Ovary (tissue), 10 donors: ENCODE measurements at places on chromosomes 1 and 21.
A peak's percentile ranks its signal among the peaks of the same experiment; 100 is the strongest.

DNA sequence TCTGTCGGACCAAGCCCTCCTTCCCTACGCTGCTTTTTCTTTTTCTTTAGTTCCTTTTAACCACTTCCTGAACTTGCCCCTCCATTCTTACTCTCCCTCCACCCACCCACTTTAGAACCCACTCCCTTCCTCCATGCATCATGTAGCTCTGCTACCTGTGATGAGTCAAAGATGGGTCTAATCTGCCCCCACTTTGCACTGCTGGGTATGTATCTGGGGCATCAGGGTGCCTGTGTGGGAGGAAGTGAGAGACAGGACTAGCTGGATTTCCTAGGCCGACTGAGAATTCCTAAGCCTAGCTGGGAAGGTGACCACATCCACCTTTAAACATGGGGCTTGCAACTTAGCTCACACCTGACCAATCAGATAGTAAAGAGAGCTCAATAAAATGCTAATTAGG lies 157.7 kb downstream of the SEC16B start:
- no peaks in the 10 kb centered on the region for H3K27me3 ChIP-seq
- H3K27ac ChIP-seq: no peak overlapping the region
- no peak overlapping the region for H3K4me3 ChIP-seq

GRCh38 chr1:202578001-202578504 lies 132.2 kb downstream of the SYT2 start:
- DNase-seq: no peak
- H3K4me1 ChIP-seq: peaks cover 26% of the 10 kb centered on the region
- H3K36me3 ChIP-seq: no peaks in the 10 kb centered on the region
- no peaks in the 10 kb centered on the region for H3K27me3 ChIP-seq
- H3K4me3 ChIP-seq: no peak overlapping the region

GRCh38 chr1:93415296-93415695 lies 32.6 kb upstream of the FNBP1L start:
- no peak for DNase-seq
- no peaks in the 10 kb centered on the region for H3K27me3 ChIP-seq
- no peak overlapping the region for H3K27ac ChIP-seq
- peaks cover 1% of the 10 kb centered on the region for H3K4me1 ChIP-seq

DNA sequence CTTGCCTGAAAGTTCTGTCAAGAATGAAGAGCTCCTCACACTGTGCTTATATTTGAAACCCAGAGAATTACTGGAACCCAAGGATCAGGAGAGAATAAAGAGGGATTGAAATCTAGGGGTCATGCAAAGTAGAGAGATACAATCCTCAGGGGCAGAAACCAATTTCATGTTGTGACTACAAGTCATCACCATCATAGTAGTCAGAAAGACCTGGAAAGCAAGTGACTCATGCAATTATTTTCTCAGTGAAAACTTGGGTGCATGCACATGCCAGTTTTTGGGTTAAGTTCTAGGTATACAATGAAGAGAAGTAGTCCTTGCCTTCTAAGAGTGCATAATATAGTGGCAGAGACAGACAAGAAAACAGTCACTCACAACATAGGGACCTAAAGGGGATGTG lies 210.0 kb downstream of the ZC3H11B start:
- H3K27ac ChIP-seq: no peak overlapping the region
- H3K4me3 ChIP-seq: no peak overlapping the region
- DNase-seq: no peak
- H3K27me3 ChIP-seq: no peaks in the 10 kb centered on the region
- H3K4me1 ChIP-seq: no peaks in the 10 kb centered on the region

GRCh38 chr1:74731399-74732052 lies 1.3 kb downstream of the CRYZ start:
- H3K27me3 ChIP-seq: no peaks in the 10 kb centered on the region
- H3K36me3 ChIP-seq: no peaks in the 10 kb centered on the region
- no peak for DNase-seq
- H3K4me1 ChIP-seq: peaks cover 11% of the 10 kb centered on the region
- peak overlapping the region; percentile 74 for H3K4me3 ChIP-seq

GRCh38 chr1:235423214-235423652 lies 56.0 kb downstream of the TBCE start:
- peaks cover 1% of the 10 kb centered on the region for H3K4me1 ChIP-seq
- H3K4me3 ChIP-seq: no peak overlapping the region
- H3K27me3 ChIP-seq: no peaks in the 10 kb centered on the region
- no peak for DNase-seq
- no peaks in the 10 kb centered on the region for H3K36me3 ChIP-seq
- H3K27ac ChIP-seq: no peak overlapping the region

- no peak overlapping the region for H3K27ac ChIP-seq
- no peak overlapping the region for H3K4me3 ChIP-seq
- H3K4me1 ChIP-seq: peaks cover 9% of the 10 kb centered on the region
- no peak for DNase-seq
- no peaks in the 10 kb centered on the region for H3K27me3 ChIP-seq
Observed at GRCh38 chr1:208248991-208249696, 5.0 kb upstream of the PLXNA2 start.

GRCh38 chr1:246526915-246527314 lies 19.8 kb upstream of the SMYD3 start:
- no peak for DNase-seq
- H3K4me3 ChIP-seq: no peak overlapping the region
- H3K27me3 ChIP-seq: no peaks in the 10 kb centered on the region
- H3K4me1 ChIP-seq: no peaks in the 10 kb centered on the region

- no peaks in the 10 kb centered on the region for H3K36me3 ChIP-seq
- peaks cover 4% of the 10 kb centered on the region for H3K4me1 ChIP-seq
- no peak overlapping the region for H3K27ac ChIP-seq
- no peak for DNase-seq
- no peak overlapping the region for H3K4me3 ChIP-seq
- H3K27me3 ChIP-seq: no peaks in the 10 kb centered on the region
Observed at GRCh38 chr1:178061620-178062019, 32.3 kb upstream of the RASAL2 start.

GRCh38 chr1:46466477-46467182 lies 23.0 kb upstream of the DMBX1 start:
- peak overlapping the region; percentile 45 for H3K4me3 ChIP-seq
- no peak for DNase-seq
- H3K4me1 ChIP-seq: peaks cover 5% of the 10 kb centered on the region
- H3K27ac ChIP-seq: no peak overlapping the region
- no peaks in the 10 kb centered on the region for H3K36me3 ChIP-seq
- no peaks in the 10 kb centered on the region for H3K27me3 ChIP-seq

GRCh38 chr1:169348383-169349036 lies 19.1 kb downstream of the NME7 start:
- no peak overlapping the region for H3K4me3 ChIP-seq
- H3K27ac ChIP-seq: no peak overlapping the region
- H3K27me3 ChIP-seq: no peaks in the 10 kb centered on the region
- DNase-seq: no peak
- no peaks in the 10 kb centered on the region for H3K36me3 ChIP-seq

DNA sequence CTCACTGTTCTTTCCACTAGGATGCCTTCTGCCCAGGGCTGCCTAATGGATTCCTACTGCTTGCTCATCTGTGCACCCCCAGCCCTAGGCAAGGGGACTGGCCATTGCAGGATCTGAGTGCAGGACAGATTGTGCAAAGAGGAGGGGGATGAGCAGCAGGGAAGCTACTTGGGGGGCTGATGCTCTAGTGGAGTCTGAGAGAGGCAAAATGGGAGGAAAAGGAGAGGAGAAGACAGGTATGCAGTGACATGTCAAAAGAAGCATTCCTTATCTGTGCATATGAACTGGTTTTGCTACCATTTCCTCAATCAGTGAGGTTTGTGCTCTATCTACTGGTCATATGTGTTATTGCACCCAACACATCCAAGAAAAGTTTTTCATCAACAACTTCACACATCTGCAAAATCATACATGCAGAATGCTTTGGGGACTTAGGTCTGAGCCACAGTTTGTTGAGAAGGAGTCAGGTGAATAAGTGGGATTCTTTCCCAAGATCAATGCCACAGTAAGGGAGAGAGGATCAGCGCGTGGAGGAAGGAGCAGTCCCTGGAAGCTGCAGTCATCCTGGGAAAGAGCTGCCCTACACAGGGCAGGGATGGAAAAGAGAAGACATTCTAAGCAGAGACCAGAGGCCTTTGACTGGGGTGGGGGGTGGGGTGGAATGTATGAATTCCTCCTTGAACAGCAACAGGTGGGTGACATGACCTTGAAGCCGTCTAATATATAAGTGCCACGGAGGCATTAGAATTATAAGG lies 14.4 kb downstream of the SLC5A9 start:
- DNase-seq: no peak
- H3K36me3 ChIP-seq: no peaks in the 10 kb centered on the region
- H3K27me3 ChIP-seq: no peaks in the 10 kb centered on the region
- no peak overlapping the region for H3K27ac ChIP-seq
- no peak overlapping the region for H3K4me3 ChIP-seq

GRCh38 chr1:17802945-17803344 lies 47.8 kb downstream of the ACTL8 start:
- H3K36me3 ChIP-seq: no peaks in the 10 kb centered on the region
- no peaks in the 10 kb centered on the region for H3K27me3 ChIP-seq
- no peak overlapping the region for H3K4me3 ChIP-seq
- no peak for DNase-seq
- no peaks in the 10 kb centered on the region for H3K4me1 ChIP-seq
- H3K27ac ChIP-seq: no peak overlapping the region

DNA sequence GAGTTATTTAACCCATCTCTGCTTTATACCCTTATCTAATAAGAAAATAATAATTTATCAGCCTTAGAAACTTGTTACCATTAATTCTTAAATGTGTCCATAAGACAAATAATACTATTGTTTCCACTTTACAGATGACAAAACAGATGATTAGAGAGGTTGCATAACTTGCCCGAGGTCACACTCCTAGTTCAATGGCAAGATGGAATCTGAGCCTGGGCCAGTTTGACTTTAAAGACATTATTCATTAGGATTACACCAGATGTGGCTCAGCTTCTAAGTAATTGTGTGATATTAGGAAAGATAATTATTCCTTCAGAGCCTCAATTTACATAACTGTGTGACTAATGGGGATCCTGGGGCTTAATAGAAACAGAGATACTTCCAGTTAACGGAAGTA lies 42.3 kb upstream of the KCNK2 start:
- no peaks in the 10 kb centered on the region for H3K36me3 ChIP-seq
- H3K4me3 ChIP-seq: no peak overlapping the region
- H3K27me3 ChIP-seq: no peaks in the 10 kb centered on the region
- no peak for DNase-seq
- no peak overlapping the region for H3K27ac ChIP-seq

DNA sequence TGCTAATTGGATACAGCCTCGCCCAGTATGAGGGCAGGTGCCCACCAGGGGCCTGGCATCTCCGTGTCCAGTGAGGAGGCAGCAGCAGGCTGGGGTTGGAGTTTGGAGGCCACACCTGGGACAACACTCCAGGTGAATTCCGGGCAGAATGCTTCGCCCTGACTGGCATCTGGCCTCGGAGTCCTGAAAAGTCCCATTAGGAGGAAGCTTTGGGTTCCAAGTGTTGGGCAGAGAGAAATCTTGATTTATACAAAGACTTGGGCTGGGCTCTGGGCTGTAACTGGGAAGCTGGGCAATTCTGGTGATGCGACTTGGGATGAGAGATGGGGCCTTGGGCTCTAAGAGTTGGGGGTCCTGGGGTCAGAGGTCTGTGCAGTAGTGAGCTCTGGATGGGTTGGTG lies 48.1 kb upstream of the CSF3R start:
- no peak overlapping the region for H3K27ac ChIP-seq
- H3K4me1 ChIP-seq: no peaks in the 10 kb centered on the region
- H3K27me3 ChIP-seq: no peaks in the 10 kb centered on the region
- DNase-seq: no peak
- H3K4me3 ChIP-seq: no peak overlapping the region
- no peaks in the 10 kb centered on the region for H3K36me3 ChIP-seq

- no peaks in the 10 kb centered on the region for H3K27me3 ChIP-seq
- no peak for DNase-seq
- H3K4me3 ChIP-seq: no peak overlapping the region
- no peaks in the 10 kb centered on the region for H3K4me1 ChIP-seq
- no peaks in the 10 kb centered on the region for H3K36me3 ChIP-seq
Observed at GRCh38 chr1:118012515-118013124, 83.1 kb downstream of the WDR3 start.

DNA sequence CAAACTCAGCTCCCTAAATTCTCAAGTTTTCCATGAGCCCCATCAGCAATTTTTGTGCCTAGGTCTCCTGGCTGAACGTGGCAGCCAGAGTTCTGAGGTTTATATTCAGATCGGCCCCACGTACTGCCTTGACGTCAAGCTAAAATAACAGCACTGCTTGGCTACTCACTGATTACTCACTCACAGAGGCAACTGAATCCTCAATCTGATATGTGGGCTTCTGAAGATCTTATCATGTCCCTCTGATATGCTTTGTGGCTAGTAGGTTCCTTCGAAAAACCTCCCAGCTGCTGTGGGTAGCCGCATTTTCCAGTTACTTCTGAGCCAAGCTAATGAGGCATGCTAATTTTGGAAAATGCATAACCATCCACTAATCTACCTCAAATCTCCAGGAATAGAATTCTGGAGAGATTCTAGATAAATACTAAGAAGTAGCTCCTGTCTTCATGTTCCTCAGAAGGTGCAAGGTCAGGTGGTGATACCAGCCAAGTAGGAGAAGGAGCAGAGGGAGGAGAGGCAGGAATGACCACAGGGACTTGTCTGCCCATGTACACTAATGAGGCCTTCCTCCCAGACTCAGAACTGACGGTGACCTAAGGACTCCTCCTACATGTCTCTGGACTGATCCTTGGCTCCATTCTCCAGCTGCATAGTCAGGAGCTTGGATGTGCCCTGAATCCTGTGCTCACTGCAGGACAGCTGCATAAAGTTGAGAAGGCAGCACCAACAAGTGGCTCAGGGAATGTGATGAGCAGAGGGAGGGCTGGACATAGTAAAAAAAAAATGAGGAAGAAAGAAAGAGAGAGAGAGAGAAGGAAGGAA lies 263.7 kb downstream of the TNR start:
- H3K4me1 ChIP-seq: no peaks in the 10 kb centered on the region
- no peak overlapping the region for H3K4me3 ChIP-seq
- no peaks in the 10 kb centered on the region for H3K36me3 ChIP-seq
- no peaks in the 10 kb centered on the region for H3K27me3 ChIP-seq
- no peak overlapping the region for H3K27ac ChIP-seq

DNA sequence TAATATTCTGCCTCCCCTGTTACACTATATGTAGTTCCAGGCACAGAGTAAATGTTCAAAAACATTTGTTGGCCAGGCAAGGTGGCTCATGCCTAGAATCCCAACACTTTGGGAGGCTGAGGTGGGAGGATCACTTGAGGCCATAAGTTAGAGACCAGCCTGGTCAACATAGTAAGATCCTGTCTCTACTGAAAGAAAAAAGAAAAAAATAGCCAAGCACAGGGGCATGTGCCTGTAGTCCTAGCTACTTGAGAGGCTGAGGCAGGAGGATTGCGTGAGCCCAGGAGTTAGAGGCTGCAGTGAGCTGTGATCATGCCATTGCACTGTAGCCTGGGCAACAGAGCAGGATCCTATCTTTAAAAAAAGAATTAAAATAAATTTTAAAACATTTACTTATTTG lies 57.6 kb upstream of the SIM2 start:
- H3K4me3 ChIP-seq: no peak overlapping the region
- no peaks in the 10 kb centered on the region for H3K27me3 ChIP-seq
- DNase-seq: no peak
- H3K4me1 ChIP-seq: no peaks in the 10 kb centered on the region
- H3K36me3 ChIP-seq: no peaks in the 10 kb centered on the region

GRCh38 chr21:45323487-45324311 lies 36.0 kb upstream of the POFUT2 start:
- no peak for DNase-seq
- no peaks in the 10 kb centered on the region for H3K36me3 ChIP-seq
- peaks cover 25% of the 10 kb centered on the region for H3K4me1 ChIP-seq
- no peak overlapping the region for H3K4me3 ChIP-seq

- no peak for DNase-seq
- H3K27ac ChIP-seq: no peak overlapping the region
- no peaks in the 10 kb centered on the region for H3K4me1 ChIP-seq
- H3K4me3 ChIP-seq: no peak overlapping the region
Observed at GRCh38 chr1:87600055-87600850, 271.6 kb downstream of the LMO4 start.
